ENCODE measurements at places on chromosomes 7 and 10.

DNA sequence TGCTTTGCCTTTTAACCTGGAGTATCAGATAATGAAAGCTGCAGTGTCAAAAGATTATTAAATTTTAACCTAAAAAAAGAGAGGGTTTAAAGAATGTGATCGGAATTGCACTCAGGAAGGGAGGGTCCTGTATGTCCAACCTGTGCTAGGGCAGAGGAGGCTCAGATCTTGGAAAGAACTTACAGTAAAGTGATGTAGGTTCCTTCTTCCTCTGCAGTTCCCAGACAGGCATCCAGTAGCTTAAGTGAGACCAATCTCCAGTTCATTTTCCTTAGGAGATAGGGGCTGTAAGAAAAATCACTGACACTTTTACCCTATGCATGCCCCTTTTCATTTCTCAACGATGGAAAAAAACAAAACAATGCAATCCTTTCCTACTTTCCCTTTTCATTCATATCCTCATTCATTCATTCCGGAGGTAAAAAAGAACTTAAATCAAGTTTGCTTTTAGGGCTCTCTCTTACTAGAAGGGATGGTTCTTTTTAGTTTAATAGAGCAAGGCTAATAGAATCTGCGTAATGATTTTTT lies 28.3 kb downstream of the EXOC6 start:
- no peak for DNase-seq

DNA sequence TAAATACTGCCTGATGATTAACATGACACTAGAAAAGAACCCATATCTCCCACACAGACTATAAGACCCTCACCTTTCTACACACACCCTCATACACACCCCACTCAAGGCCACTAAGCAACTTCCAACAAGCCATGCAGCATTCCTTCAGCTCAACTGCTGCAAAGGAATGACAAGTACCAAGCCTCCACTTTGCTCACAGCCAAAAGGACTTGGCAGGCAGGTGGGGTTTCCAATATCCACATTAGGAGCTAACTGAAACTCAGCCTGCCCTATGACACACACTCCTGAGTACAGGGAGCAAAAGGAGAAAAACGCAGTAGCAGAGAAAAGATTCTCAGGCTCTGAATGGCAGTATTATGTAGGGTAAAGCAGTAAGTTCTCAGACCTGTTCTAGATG lies 13.4 kb downstream of the USP54 start:
- DNase-seq, result peak; percentile 52

DNA sequence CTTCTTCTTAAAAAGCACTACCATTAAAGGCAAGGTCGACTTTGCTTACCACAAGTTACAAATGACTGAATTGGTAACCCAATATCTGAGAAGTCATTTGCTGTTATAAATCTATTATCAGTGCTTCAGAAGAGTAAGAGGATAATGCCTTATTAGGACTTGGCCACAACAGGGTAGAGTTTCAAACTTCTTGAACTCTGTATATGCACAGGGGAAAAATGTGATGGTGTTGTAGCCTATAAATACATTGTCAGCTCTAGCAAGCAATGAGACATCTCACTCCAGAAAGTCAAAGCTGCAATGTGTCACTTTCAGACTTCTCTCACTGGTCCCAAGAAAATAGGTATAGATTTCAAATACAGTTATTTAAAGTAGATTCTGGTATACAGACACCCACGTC lies 9.3 kb downstream of the TFEC start:
- DNase-seq, result no peak

DNA sequence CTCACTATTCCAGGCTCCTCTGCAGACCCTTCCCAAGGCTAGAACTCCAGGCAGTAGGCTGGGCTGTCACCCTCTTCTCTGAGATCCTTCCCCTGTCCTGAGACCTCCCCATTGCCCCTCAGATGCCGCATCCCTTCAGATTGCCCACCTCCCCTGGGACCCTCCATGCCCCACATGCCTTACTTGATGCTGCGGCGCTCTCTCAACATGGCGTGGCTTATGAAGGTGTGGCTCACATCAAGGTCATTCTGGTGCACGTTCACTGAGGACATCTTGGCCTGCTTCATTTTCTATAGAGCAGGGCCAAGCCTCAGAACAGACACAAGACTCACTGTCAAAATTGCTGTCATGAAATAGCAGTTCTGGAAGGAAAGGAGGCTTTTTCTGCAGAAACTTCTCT lies 34.7 kb upstream of the ZNF716 start:
- no peak for DNase-seq

GRCh38 chr7:36796850-36797536 lies 72.7 kb upstream of the AOAH start:
- no peak for DNase-seq

DNA sequence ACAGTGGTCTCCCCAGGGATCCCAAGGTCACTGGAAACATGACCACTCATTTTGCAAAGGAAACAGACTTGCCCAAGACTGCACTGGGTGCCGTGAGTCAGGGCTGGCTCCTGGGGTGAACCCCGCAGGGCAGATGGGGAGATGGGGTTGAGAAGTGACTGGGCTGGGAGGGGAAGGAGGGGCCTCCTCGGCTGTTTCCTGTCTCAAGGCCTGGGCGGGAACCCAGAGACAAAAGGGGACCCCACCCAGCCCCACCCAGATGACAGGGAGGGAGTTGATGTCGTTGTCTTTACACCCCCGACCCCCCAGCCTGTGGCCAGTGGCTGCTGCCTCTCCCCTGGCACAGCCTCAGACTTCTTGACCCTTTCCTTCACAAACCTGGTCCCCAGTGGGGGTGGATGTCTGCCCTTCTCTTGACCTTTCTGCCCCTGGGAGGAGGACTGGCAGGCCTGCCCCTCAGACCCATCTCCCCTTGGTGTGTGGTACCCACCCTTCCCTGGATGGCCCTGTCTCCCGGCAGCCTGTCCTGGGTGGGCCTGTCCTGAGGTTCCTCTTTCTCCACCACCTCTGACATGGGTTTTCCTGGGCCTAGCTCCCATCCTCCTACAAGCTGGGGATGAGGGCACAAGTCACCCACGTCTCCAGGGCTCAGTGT lies 1.4 kb downstream of the MYO1G start:
- no peak for DNase-seq

DNA sequence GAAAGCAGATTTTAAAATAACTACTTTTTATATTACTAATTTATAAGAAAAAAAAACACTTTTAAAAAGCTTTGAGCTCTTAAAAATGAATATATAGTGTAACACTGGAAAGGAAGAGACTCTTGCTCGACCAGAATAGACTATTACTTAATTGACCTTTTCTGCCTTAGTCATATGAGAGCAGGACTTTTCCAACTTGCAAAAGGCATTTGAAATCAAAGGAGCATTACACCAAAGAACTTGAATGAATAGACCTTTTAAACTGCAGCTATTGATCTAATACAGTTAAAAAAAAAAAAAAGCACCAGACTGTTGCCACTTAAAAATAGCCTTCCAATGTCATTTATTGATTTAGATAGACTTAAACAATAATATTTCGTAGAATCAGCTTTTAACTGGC lies 17.2 kb upstream of the SEMA3D start:
- DNase-seq, result no peak

GRCh38 chr7:24866004-24866615 lies 108.8 kb upstream of the GSDME start:
- DNase-seq, result no peak

- no peak for DNase-seq
Measured at GRCh38 chr10:74675484-74675883, 150.9 kb upstream of the KAT6B start.

GRCh38 chr10:49300140-49300974 lies 1.4 kb downstream of the C10orf71 start:
- no peak for DNase-seq

DNA sequence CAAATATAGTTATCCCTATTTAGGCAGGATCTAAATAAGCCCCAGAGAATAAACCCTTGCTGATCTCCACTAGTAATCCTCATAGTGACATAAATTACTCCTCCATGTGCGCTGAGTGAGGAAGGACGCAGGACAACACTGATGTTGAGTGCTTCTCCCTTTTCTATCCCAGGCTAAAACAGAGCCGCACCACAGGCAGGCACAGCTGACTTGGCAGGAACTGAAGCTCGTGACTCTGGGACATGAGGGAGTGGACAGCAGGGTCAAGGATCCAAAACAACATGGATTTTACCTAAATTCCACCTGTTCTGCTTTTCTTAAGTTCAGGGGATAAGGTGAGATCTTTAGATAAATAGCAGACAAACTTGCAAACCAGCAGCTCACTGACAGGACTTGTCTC lies 46.0 kb downstream of the VOPP1 start:
- DNase-seq, result no peak

DNA sequence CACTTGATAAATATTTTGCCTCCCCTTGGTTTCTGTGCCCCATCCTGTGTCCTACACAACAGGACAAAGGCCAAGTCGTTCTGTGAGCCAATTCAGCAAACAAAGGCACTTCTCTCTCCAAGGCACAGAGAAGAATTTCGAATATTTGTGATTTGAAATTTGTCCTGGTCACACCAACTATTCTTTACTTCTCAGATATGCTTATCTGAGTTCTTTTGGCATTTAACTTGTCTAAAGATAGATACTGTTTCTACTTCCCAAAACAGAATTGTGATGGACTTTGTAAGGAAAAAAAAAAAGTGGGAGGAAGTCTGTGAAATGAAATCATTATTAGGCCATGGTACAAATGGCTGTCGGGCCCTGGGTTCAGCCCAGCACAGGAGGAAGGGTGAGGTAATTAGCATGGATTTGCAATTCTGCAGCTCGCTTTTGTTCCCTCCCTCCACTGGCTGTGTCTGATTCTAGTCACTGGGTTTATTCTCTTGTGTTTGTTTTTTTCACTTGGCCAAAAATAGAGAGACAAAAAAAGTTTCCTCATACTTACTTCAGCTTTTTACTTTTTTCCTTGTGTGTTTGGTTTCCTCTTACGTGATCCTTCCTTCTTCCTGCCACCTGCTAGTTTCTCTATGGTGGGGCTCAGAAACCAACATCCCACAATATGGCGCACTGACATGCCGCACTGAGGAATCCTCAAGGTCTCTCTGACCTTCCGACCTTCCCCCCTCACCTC lies 108.2 kb upstream of the MKLN1 start:
- no peak for DNase-seq

GRCh38 chr10:132391676-132392020 lies 5.4 kb upstream of the PWWP2B start:
- no peak for DNase-seq

DNA sequence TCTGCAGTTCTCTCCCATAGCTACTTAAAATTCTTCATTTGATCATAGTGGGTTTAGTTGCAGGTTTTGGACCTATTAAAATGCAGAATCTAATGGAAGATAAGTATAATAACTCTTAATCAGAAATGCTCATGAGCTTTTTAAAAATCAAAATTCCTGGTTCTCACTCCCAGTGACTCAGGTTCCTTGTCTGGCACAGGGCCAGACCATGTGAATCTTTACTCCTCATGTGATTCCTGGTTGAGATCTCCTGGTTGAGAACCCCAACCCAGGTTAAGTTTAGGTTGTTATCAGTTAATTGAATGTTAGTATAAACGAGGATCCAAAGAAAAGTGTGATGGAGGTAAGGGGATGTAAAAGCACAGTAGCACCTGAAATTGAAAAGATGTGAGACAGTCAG lies 17.5 kb upstream of the TRUB1 start:
- no peak for DNase-seq

- peak; percentile 91 for DNase-seq
Measured at GRCh38 chr7:117283371-117283770, 39.5 kb downstream of the WNT2 start.

DNA sequence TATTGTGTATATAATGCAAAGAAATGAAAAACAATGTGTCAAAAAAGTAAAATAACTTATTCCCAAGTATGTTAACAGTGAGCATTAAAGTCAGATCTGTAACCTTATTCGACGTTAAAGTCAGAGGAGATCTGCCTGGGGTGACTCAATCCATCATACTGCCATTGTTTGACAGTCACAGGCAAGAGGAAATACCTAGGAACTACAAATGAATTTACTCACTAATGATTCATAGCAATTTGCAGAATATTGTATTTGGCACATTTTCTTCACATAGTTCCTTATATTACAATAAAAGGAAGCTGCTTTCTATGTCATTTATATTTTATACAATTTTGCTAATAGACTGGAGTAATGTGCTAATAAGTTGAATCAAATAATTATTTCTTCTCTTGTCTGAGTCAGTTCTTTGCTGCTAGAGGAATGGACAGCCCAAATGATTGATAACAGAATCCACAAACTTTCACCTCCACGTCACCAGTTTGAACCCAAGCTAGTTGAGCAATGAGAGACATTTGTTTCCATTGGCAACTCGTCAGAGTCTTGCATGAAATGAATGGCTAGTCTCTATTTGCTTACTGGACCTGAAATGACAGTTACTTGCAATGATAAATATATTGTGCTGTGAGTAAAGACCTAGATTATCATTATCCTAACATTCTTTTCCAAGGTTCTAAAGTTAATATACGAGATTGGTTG lies 48.5 kb upstream of the TMEM106B start:
- DNase-seq, result peak; percentile 88

- DNase-seq, result no peak
Measured at GRCh38 chr10:111137007-111137406, 60.2 kb downstream of the ADRA2A start.

DNA sequence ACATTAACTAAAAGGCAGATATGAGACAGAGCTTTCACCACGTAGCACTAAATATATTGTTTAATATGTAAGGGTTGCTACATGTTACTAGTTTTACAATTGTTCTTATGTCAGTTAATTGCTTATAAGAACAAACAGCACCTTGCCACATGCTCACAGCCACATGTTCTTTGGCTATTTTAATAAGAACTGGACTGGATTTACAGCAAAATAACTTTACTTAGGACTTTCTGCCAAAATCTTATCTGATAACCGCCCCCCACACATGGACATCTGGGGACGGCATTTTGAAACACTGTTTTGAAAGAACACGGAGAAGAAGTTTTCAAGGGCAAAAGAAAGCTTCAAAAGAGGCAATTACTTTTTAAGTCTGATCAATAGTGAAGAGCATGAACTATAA lies 45.3 kb downstream of the JAZF1 start:
- DNase-seq, result no peak

DNA sequence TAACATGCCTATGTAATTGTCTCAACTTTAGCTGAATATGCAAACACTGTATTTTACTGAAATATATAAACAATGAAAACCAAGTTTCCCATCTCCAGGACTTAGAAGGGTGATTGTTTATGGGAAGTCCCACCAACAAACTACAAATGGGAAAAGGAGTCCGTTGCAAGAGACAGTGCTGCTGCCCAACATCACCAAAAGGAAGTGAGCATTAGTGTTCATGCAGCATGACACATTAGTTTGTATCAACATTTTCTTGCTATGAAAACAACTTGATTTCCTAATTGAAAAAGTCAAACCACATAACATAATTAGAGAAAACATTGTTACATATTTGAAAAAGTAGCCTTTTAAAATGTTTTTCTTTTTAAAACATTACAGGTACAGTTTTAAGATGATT lies 138.5 kb downstream of the ZNF438 start:
- peak; percentile 42 for DNase-seq

GRCh38 chr10:68111584-68111983 lies 2.3 kb downstream of the MYPN start:
- no peak for DNase-seq

- DNase-seq, result no peak
Measured at GRCh38 chr7:51326656-51327286, 10.2 kb upstream of the COBL start.

- DNase-seq, result no peak
Measured at GRCh38 chr10:114311496-114312209, 72.6 kb downstream of the VWA2 start.

Data from iris pigment epithelial cell (primary cell).